ENCODE measurements at places on chromosomes 6 and 20.

DNA sequence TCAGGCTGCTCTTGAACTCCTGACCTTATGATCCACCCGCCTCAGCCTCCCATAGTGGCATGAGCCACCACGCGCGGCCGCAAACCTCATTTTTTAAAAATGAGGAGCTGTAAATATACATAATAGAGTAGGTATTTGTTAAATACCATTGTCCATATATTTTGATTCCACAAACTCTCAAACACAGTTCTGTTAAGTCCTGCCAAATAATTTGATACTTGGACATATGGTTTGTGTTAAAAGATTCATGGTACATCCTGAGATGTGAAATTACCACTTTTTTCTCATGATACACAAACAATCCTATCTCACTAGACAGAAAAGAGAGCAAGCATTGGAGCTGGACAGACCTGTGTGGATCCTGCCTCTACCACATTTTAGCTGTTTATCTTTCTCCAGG is 334.1 kb upstream of the KCNQ5 start:
- DNase-seq: no peak

DNA sequence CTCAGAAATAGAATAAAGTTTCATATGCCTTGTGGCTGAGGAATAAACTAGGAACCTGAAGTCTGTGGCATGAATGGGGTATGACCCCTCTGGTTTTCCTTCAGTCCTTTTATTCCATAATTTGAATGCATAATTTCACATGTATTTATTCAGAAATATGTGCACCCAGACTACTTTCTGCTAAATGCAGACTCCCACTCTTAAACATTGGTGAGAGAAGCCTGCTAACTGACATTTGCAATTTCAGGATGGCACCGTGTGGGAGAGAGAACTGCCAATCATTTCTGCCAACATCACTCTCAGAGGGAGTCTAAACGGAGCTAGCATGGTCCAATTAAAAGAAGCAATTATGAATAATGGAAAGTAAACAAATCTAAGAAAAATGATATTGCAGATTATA is 141.3 kb downstream of the ADGRB3 start:
- DNase-seq: no peak

GRCh38 chr6:41607736-41608135 is 30.5 kb upstream of the MDFI start:
- DNase-seq: no peak

GRCh38 chr6:36593569-36594028 is 563 bp upstream of the SRSF3 start:
- peak; percentile 23 for DNase-seq

DNA sequence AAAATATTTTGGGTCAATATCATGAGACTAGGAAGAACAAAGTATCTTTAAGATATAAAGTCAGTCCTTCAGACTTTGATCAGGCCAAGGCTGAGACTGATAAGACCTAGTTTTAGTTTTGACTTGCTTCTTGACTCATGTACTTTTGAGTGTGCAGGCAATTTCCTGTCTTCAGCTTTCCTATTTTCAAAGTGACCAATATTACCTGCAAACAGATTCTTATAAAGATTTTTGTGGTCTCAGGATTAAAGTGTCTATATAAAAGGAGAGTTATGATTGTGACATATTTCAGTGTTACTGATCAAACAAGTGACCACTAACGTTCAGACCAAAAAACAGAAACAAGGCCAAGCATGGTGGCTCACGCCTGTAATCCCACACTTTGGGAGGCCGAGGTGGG is 36.0 kb upstream of the AKIRIN2 start:
- no peak for DNase-seq

All from stimulated activated CD8-positive, alpha-beta memory T cell treated with anti-CD3 and anti-CD28 coated beads, Interleukin-4, amount 100 ng/mL, for 1 hour (primary cell).